ENCODE measurements at places on chromosomes 13 and 19.

DNA sequence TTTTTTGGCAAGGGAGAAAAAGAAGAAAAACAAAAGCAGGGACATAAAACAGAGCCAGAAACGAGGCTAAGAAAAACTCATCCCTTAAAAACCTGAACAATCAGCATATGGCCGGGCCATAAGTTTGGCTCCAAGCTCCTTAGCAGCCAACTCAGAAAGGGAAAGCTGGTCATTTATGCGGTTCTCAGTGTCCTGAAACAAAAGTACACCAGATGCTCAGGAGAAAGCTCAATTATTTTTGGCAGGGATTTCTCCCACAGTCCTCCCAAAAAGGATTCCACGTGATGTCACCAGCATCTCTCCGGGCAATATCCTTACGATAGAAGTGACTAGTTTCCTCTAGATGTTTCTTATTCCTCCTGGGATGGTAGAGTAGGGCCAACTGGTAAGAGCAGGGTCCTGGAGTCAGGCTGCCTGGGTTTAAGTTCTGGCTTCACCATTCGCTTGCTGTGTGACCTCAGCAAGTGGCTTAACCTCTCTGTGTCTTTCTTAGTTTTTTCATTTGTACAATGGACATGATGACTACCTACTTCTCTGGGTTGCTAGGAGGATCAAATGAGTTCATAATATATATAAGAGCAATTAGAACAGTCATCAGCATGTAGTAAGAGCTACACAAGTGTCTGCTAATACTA is 34.0 kb downstream of the PIN1 start:
- DNase-seq: no peak

GRCh38 chr19:14672188-14672872 is 2.3 kb downstream of the ADGRE3 start:
- no peak for DNase-seq

- no peak for DNase-seq
Observed at GRCh38 chr13:25906191-25906661, 145.6 kb downstream of the SHISA2 start.

DNA sequence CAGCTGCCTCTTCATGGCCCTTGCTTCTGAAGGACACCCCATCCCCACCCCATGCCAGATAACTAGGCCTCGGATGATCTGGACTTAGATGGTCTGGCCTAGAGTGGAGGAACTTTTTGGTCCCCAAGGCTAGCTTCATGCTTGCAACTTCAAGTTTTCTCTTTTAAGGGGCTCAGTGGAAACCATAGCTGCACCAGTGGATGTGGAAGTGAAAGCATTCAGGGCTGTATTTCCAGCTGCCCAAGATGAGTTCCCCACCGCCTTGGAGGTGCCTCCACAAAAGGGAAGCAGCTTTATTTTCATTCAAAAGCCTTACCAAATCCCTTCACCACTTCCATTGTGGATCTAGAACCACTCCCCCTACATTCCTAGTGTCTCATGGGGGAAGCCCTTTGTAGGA is 17.6 kb upstream of the GSX1 start:
- DNase-seq: no peak

- DNase-seq: no peak
Observed at GRCh38 chr19:32873247-32873959, 3.8 kb upstream of the SLC7A9 start.

DNA sequence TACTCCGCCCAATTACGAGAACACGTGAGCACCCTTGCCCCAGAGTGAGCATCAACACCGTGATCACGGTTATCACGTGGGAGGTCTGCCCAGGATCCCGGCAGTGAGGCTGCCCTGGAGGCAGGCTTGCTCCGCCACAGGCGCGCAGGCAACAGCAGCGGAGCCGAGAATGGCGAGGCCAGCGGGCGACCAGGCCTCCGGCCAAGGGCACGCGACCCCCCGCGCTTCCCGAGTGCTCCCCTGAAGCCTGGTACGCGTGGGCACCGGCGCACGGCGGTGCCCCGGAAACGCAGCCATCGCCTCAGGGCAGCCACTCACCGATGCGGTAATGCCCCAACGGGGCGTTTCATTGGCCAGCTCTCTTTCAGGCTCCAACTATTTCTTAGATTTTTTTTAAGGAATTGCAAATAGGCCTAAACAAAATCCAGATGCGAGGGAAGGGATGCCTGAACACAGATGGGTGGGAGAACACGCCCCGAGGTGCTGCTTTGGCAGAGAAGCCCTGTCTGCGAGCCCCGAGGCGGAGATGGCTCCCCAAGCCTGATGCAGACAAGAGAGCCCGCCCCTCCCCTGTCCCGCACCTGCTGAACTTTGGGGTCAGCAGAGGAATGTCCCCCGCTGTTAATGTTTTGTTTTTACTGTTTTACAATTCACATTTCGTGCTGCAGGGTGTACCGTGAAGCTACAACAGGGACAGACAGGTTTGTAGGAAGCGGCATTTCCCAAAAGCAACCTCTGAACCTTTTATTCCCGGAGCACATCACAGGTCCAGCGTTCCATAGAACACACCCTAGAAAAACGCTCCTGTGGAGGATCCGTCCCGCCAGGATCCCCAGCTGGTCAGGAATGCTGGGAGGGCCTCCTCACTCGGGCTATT is 132.7 kb downstream of the ZDHHC20 start:
- no peak for DNase-seq

DNA sequence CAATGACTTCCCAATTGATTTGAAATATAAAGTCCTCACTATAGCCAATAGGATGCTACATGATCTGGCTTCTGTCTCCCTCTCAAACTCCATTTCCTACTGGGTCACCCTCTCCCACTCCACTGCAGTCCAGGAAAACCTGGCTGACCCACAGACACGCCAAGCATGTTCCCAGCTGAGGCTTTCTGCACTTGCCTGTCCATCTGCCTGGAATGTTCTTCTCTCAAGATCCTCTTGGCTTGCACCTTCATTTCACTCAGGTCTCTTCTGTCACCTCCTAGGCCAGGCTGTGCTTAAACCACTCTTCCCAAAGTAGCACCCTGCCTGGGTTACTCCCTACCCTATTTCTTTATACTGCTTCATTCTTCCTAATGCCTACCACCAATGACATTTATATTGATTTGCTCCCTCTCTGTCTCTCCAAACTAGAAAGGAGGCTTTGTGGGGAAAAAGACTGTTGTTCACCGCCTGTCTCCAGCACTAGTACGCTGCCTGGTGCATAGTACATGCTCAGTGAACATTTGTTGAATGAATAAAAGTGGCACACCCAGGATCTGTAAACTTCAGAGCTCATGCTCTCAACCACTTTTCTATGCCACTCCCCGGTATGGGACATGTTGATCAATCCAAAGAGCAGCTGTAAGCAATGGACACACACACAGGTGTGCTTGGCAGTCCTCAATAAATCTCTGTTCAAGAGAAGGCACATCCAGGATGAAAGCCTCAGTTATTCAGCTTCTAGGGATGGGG is 261.3 kb downstream of the FOXO1 start:
- DNase-seq: no peak

GRCh38 chr13:27280009-27280656 is 9.5 kb downstream of the RASL11A start:
- no peak for DNase-seq

DNA sequence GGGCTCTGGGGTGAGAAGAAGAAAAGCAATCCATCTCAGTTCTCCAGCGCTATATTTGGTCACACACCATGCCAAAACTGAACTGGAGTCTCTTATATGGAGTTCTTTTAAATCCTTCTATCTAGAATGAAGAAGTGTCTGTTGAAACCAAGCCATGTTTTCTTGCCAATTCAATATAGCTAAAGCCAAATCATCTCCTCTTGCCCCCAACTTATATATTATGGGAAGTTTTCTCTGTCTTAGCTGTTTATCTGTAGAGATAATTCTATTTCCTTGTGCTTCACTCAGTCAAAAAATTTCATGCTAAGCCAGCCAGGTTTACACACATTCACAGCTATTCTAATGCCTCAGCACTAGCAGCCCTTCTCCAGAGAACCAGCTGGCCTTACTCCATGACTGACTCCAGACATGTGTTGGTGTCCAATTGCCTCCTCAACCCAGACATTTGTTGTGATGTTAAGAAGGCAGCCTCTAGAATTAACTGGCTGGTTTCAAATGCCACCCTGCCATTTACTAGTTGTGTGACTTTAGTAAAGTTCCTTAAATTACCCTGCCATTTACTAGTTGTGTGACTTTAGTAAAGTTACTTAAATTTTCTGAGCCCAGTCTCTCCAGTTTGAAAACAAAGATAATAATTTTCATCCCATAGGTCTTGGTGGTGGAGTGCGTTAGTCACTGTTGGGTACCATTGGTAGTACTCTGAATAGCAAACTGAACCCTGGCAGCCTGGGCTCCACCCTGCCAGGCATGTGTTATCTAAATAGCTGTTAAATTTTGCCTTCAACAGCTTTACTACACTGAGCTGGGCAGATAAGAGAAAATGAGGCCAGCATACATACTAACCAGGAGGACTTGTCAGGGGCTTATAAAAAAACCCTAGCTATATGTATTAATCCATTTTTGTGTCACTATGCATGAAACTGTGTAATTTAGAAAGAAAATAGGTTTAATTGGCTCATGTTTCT is 525.1 kb downstream of the LMO7 start:
- DNase-seq: no peak

GRCh38 chr19:56917529-56917928 is 77.0 kb upstream of the PEG3 start:
- no peak for DNase-seq

DNA sequence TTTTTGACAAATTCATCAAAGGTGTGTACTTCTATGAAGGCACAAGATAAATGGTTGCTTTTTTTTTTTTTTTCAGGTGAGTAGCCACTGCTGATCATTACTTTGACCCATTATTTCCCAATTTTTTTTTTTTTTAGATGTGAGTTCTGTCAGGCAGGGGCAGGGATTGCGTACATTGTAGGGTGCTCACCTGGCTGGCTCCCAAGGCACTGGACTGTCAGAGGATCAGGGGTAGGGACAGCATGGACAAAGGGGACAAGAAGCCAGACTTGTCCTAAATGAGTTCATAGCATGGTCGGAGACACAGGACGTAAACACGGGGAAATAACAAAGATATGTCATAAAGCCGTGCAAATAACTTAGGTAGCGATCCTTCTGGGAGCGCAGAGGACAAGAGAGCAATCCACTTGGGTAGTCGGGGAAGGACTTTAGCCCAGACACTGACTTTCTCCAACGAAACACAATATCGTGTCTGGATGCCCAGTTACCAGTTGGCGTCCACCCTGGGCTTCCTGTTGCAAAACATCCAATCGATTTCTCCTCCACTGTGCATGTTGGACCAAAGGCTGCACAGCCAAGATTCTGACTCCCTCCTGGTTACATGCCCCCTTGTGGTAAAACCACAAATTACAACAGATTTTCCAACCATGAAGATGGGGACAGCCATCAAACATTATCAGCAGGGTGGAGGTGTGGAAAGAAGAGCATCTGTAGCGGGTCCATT is 27.5 kb upstream of the KATNAL1 start:
- DNase-seq: no peak

- DNase-seq: no peak
Observed at GRCh38 chr13:31793246-31793645, 53.9 kb downstream of the RXFP2 start.

DNA sequence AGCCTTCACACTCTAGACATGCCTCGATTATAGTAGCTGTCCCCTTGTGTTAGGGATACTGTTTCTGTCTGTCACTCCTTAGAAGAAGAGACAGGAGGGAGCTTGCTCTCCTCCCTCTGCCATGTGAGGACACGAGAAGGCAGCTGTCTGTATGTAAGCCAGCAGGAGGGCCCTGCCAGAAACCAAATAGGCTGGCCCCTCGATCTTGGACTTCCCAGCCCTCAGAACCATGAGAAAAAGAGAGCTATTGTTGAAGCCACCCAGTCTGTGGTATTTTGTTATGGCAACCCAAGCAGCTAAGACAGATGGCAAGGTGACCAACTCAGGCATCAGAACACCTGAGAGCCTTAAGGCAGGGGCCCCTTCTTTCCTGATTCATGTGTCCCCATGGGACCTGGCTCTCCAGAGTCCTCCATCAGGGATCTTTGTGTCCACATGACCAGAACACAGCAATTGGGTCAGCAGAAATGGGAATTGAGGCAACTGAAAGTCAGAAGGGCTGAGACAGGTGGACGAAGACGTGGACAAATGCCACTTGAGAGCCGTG is 65.6 kb upstream of the NPAS1 start:
- no peak for DNase-seq

DNA sequence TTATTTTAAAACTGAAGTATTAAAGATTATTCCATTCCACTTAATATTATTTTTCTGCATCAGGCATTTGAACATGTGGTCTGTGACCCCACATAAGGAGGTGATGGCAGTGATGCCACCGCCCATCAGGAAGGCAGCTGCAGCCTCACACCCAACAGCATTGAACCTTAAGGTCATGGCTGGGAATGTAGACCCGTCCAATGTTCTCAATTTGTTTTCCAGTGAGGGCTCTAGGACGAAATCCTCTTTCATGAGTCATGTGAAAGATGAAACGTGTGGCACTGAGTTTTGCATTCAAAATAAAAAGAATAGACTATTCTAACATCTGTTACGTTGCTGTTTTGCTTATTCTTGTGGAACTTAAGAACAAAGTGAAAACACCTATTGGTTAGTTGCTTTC is 74.5 kb upstream of the ANKRD10 start:
- DNase-seq: peak; percentile 62

DNA sequence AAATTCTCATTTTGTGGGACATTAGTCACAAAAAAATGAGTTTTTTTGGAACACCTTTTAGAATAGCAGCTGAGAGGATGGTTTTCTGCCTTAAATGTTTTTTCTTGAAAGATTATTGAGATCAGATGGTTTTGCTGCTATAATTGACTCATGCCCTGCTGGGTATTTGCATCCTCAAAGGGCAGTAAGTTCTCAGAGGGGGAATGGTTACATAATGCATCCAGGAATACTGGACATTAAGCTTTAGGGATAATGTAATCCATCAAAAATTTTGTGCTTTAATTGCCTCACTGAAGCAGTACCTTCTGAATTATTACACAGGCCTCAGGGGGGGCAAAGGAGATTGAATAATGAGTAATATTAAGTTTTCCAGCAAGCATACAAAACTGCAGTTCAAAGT is 866.3 kb upstream of the SPRY2 start:
- no peak for DNase-seq

GRCh38 chr19:29615891-29616425 is 9.9 kb downstream of the POP4 start:
- DNase-seq: no peak

DNA sequence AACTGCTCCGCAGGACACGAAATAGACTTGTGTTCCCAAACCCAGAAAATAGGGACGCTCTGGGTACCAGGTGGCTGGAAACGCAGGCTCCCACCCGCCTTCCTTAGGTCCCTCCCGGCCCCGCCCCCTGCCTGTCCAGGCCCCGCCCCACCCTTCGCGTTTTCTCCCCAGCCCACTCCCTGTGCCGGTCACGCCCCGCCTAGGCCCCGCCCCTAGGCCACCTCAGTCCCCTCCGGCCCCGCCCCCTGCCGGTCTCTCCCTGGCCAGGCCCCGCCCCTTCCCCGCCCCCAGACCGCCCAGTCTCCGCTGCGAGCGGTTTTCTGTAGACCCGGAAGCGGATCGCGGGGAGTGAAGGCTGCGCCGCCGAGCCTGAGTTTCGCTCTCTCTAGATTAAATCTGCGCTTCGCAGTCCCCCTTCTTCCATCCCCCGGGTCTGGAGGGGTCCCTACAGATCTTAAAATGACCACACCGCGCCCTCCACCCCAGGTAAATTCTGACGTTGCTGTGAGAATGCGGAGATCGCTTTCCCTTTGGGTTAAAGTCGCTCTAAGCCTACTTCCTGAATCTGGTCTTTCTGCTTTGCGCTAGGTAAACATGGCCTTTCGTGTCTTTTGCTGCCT is 3.7 kb upstream of the ZNF665 start:
- peak; percentile 72 for DNase-seq

GRCh38 chr19:9945319-9945966 is 9.1 kb upstream of the OLFM2 start:
- peak; percentile 98 for DNase-seq

Data from smooth muscle cell of the brain vasculature (primary cell).